CD8-positive, alpha-beta memory T cell (primary cell): ENCODE measurements at places on chromosomes 5 and 9. TPM values are rescaled to one million over a fixed set of nuclear protein-coding genes. Genes with fewer than 3 reads are reported as not detected.

GRCh38 chr5:177290816-177291596 is 12.5 kb downstream of the RAB24 start:
- DNase-seq = no peak

- no peak for DNase-seq
Observed at GRCh38 chr9:4359016-4359415, 59.1 kb upstream of the GLIS3 start.

The TRIP13 gene
- 37.5 TPM for total RNA-seq

DNA sequence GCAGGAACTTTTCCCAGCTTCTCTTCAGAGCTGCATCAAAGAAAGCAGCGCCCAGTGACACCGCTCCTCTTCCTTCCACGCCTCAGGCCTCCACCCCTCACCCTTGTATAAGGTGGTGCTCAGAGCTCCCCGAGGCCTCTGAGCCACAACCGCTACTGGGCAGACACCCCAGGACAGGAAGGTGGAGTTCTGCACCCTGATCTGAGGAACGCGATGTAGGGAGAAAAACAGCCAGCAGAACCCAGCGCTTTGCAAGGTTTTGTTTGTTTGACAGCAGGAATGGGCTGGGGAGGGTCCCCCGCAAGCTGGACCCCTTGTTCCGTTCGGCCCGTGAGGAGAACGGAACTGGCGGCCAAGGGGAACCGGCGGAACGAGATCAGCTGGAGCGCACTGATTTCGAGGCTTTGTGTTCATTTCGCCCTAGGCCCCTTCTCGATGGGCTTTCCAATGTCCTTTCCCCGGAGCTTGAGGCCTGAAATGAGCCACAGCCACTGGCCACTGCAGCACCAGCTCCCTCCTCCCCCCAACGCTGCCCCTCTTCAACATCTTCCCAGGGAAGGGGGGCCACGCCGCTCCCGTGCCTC is 4.1 kb downstream of the EDF1 start:
- no peak for DNase-seq
